Kidney (tissue), 22 donors: ENCODE measurements at places on chromosomes 7 and 10.

DNA sequence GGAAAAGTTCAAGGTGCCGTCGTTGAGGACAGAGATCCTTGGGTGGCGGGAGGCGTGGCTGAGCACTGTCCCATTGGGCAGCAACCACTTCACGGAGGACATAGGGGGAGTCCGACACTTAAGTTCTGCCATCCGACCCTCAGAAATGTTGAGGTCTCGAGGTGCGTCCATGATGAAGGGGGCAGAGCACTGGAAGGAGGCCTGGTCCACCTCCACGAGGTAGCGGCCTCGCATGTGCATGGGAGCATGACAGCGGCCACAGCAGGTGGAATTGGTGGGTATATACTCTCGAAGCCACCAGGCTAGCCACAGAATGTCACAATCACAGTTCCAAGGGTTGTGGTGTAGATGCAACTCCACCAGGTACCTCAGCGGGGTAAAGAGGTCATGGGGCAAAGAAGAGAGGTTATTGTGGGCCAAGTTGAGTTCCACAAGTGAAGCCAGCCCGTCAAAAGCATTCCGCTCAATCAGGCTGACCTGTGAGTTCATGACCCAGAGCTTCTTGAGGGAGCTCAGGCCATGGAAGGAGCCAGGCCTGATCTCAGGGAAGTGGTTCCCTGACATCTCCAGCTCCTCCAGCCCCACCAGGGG, 1.7 kb downstream of the LRRC4 start:
- no peak overlapping the region for H3K27ac ChIP-seq
- H3K36me3 ChIP-seq: no peaks in the 10 kb centered on the region
- H3K4me3 ChIP-seq: no peak overlapping the region
- no peak for DNase-seq
- H3K27me3 ChIP-seq: peaks cover 10% of the 10 kb centered on the region

DNA sequence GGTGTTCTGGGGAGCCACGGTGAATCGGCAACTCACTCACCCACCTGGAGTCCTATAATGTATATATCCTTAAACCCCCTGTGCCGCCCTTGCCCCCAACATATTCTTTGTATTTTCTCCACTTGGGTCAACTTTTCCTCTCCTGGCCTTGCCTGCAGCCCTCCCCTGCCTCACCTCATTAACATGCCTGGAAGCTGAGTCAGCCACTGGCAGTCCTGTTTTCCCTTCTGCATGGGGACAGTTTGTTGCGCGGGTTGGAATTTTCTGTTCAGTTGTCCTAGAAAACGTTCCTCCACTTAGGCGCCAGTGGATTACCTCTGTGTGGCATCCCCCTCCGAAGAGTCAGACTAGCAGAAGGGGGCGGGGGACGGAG, 97.4 kb downstream of the C10orf105 start:
- peak overlapping the region; percentile 67 for H3K27ac ChIP-seq
- no peak overlapping the region for H3K4me3 ChIP-seq
- DNase-seq: no peak
- H3K4me1 ChIP-seq: peaks cover 20% of the 10 kb centered on the region
- no peaks in the 10 kb centered on the region for H3K27me3 ChIP-seq
- H3K36me3 ChIP-seq: no peaks in the 10 kb centered on the region

DNA sequence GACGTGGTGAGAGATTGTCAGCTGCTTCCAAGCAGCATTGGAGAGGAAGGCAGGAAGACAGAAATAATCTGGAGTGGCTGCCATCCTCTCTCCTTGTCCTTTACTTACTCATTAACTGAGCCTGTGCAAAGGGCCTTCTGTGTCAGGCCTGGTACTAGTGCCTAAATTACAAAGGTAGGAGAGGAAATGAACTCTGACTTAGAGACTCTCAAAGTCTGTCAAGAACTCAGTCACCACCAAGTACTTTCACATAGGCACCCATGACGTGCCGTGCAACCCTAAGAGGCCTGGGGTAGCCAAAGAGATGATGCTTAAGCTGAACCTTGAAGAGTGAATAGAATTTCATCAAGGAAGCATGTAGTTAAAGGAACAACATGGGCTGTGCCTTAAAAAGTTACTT, 866.9 kb downstream of the LRMDA start:
- peak overlapping the region; percentile 81 for H3K27ac ChIP-seq
- H3K4me3 ChIP-seq: no peak overlapping the region
- peaks cover 66% of the 10 kb centered on the region for H3K4me1 ChIP-seq
- no peaks in the 10 kb centered on the region for H3K36me3 ChIP-seq

DNA sequence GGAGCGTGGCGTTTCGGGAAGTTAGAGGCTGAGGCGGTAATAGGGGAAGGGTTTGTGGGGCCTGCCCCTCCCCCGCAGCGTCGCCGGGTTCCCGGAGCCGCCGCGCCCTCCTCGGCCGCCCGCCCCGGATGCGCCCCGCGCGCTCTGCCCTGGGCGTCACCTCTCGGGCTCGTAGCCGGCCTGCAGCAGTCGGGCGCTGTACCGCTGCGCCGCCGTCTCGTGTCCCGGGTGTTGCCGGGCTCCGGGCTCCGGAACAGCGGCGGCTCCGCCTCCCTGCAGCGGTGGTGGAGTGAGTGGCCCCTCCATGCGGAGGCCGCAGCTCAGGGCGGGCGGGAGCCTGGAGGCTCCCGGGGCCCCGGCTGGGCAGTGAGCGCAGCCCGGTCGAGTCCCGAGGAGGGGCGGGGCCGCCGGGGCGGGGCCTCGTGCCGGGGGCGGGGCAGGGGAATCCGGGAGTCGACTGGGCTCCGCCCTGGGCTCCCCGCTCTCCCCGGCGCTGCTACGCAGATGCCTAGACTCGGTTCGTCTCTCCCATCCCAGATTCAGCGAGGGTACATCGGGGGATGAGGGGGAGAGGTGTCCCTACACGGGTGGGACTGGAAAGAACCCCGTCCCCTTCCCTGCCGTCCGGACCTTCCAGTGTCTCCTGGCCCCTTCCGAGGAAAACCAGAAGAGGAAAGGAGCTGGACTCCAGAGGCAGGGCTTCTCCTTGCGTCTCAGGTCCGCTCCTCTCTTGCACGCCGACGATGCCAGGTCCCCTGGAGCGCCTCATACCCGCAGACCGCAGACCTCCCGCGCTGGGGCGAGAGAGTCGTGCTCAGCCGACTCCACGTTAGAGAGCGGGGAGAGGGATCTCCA, at the start of gene IMPDH1:
IMPDH1 (minus strand) TSS at position 387 of the 855 bp plus-strand sequence; CDS start at position 306, 81 bp downstream.
- H3K27me3 ChIP-seq: no peaks in the 10 kb centered on the region
- H3K4me1 ChIP-seq: no peaks in the 10 kb centered on the region
- peak; percentile 92 for DNase-seq
- no peaks in the 10 kb centered on the region for H3K36me3 ChIP-seq
- H3K4me3 ChIP-seq: peak within 1 kb of the TSS; percentile 88
